DMS 273 treated with DMSO at 0.1 percent for 48 hours (cell line): ENCODE measurements at places on chromosomes 16 and 17.
A peak's percentile ranks its signal among the peaks of the same experiment; 100 is the strongest.

DNA sequence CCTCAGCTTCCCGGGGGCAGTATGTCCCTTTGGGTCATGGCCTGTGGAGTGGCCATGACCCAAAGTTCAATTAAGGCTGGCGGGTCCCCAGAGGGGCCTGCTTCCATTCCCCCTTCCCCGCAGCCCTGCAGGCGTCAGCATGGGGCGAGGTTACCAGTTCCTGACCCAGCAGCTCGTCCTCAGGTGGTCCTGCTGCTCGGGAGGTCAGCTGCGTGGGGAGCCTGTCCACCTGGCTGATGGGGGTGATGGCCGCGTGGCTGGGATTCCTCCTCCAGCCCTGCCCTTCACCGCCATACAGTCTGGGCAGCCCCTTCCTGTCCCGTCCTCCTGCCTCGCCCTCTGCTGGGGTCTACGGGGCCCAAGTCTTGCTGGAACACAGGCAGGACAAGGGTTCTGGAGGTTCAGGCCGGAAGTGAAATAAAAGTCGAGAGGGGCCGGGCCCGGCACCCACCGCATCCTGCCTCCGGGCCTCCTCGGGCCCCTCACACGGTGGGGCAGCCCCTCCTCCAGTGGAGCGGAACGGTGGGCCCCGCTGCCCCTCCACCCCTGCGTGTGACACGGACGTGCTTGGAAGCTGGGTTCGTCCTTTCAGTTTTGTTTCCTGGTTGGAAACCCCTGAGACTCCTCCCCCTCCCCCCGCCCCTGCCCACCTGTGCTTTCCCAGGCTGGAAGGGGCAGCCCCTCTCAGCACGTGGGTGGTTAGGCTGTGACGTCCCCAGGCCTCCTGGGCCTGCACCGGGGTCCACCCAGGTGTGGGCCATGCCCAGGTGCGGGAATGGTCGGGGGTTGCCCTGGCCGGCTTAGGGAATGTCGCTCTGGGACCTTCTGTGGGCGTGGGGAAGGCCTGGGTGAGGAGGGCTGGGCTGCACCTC is 6.8 kb downstream of the UBALD2 start:
- no peak for DNase-seq

GRCh38 chr17:42287977-42288802 is at the start of gene STAT5A:
TSS of gene STAT5A (plus strand) at chr17:42288498. CDS start at chr17:42289412, 914 bp downstream.
- DNase-seq, result no peak

- no peak for DNase-seq
Observed at GRCh38 chr16:79918916-79919315, 318.4 kb upstream of the MAF start.

GRCh38 chr17:74427048-74427762 is 4.7 kb upstream of the GPRC5C start:
- DNase-seq, result peak; percentile 53

- no peak for DNase-seq
Observed at GRCh38 chr16:65660390-65660789, 538.5 kb upstream of the CDH11 start.
